ENCODE measurements at places on chromosomes 2 and 18.

DNA sequence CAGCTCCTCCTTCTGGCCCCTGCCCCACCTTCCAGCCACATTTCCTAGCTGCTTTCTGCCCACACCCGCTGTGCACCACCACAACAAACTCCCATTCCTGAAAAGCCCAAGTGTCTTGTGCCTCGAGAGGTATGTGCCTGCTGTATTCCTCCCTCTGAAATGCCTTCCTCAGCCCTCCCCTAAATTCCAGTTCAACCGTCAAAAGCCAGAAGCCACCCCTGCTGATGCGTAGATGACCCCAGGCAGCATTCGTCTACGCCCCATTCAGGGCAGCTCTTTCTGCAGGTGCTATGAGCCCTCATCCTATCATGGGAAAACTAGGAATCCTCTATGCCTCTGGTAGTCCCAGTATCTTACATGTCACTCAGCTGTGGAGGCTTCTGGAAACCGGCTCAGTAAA is 71.7 kb downstream of the DNMT3A start:
- no peak for DNase-seq

DNA sequence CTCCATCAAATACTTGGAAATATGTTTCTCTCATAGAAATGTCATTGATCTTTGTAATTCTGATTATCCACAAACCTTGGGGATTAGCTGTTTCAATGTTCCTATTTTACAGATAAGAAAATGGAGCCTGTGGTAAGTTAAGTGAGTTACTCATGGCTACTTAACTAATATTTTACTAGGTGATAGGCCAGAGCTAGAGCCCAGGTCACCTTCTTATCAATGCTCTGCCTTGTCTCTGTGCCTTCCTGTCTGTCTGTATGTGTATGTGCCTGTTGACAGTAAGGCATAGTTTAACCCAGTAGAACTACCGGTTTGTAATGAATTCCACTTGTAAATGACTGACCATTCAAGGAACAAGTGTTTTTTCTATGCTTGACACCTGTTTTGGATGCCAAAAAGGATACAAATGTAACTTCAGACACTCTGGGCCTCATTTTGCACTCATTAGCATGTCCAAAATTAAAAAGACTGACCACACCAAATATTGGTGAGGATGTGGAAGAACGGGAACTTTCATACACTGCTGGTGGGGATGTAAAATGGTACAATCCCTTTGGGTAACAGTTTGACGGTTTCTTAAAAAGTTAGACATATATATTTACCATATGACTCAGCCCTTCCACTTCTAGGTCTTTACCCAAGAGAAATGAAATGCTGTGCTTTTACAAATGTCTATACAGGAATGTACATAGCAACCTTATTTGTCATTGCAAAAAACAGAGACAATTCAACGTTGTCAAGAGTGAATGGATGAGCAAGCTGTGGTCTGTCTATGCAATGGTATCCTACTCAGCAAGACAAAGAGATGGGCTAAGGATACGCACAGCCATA is 19.6 kb upstream of the IL1A start:
- no peak for DNase-seq

GRCh38 chr2:141767051-141767450 is 363.8 kb downstream of the LRP1B start:
- no peak for DNase-seq

- DNase-seq, result no peak
These were observed 390.4 kb downstream of the SOX11 start for GRCh38 chr2:6082625-6083018.

DNA sequence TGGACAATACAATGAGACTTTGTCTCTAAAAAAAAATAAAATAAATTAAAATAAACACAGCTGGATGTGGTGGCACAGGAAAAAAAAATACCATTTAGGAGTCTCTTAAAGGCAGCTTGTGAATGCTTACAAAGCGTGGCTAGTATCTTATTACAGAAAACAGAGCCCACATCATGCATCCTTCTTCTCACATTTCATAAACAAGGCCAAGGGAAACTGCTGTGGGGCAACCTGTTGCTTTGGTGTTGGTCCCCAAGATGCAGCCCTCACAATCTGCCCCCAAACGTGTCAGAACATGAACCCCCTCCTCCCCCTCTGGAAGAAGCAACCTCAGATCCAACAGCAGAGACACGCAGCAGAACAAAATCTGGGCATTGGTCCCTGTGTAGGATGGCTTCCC is 2.6 kb downstream of the SLC14A1 start:
- no peak for DNase-seq

GRCh38 chr2:239730897-239731296 is 294.2 kb downstream of the NDUFA10 start:
- DNase-seq, result no peak

GRCh38 chr2:224041554-224041953 is 2.5 kb upstream of the SERPINE2 start:
- no peak for DNase-seq

GRCh38 chr2:221337957-221338685 is 234.0 kb downstream of the EPHA4 start:
- DNase-seq, result no peak

- DNase-seq, result no peak
These were observed 20.8 kb downstream of the EIF2AK3 start for GRCh38 chr2:88606371-88607030.

DNA sequence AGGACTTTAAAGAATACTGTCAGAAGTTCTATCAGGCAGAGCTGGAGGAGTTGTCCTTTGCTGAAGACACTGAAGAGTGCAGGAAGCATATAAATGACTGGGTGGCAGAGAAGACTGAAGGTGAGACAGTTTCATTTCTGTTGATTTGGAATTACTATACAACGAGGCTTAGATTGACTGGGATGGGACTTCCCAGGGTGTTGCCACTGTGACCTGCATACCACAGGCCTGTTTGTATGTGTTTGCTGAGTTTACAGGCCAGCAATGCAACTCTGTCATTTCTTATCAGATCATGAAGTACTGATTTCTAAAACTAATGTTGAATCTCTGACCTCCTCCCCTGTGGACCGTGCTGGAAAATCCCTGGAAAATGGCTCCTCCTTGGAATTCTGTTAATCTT is 11.8 kb downstream of the SERPINB8 start:
- DNase-seq, result no peak

GRCh38 chr2:112020561-112020960 is 34.5 kb upstream of the TMEM87B start:
- DNase-seq, result no peak

DNA sequence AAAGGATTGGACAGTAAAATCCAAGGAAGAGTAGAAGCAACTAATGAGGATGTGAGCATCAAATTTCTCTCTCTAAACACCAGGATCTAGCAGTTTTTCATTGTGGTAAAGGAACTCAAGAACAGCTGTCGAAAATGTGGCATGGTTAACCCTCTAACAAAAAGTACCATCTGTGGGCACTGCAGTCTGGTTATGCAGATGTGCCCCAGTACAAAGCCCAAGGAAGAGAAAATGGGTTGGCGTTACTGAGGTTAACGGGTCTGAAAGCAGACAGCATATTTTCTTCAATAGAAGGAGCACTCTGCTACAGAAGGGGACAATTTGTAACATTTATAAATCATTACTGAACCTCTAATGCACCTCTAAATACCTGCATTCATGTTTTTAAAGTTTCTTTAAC is 253.0 kb upstream of the HNRNPA3 start:
- no peak for DNase-seq

DNA sequence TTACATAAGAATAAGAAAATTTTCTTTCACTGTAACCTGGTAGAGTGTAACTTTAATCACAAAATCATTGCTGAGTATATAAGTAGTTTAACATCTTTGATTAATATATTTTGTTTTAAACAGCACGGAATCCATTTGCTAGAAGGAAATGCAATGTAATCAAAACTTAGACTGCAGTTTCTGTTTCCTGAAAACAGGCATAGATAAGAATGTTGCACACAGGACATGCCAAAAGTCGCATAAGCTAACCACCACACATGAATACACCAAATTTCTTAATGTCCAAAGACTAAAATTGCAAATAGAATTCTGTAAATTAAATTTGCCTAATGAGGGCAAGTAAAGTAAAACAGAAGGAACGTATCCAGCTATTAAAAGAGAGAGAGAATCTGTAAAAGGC is 51.0 kb upstream of the SERPINB2 start:
- DNase-seq, result no peak

DNA sequence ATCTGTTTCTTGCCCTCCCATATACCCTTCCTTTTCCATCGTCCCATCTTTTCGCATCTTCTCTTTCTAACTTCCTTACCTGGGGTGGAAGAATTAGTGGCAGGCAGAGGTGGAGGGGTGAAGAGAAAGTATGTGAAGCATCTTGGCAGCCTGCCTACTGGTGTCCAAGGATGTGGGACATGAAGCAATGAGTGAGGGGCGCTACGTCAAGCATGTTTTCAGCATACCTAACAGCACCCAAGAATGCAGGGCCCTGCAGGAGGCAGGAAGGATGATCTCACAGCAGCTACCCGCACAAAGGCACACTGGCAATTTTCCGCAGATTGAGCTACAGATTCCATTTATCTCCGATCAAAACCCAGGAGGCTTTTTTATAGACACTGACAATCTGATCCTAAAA is 42.2 kb downstream of the METTL4 start:
- no peak for DNase-seq

DNA sequence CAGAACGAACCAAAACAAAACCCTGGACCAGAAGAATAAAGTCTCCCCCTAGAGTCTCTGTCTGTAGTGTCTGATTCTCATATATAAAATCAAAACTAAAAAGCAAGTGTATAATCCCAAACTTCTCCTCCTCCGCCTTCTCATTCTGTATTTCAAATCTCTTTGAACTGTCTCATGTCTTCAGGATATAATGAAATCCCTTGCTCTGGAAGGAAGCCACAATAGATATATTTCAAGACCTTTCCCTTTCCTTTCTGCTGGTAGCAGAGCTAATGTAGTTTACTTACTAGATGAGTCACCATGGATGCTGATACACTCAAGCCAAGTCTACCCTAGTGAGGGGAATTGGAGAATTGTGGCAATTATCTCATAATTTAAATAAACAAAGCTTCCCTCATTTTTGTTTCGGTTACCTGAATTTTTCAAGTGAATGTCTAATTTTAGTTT is 33.5 kb upstream of the CCDC93 start:
- no peak for DNase-seq

DNA sequence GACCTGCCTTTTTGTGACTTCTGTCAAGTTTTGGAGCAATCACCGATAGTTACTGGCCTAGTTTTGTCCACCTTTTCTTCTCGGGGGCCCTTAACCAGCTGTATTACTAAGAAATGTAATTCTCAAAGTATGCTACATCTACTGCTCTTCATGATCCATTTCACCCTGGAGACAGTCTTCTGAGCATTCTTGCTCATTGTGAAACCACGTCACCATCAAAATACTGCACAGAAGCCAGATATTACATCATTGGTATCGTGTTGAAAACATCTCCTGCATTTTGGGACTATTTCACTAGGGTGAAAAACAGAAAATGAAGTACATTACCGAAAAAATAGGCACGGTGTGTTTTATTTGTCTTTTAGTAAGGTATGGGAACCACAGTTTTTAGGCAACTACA is 11.7 kb downstream of the LYPD6B start:
- DNase-seq, result no peak

- DNase-seq, result no peak
These were observed 638.0 kb downstream of the CNTNAP5 start for GRCh38 chr2:124662946-124663644.

DNA sequence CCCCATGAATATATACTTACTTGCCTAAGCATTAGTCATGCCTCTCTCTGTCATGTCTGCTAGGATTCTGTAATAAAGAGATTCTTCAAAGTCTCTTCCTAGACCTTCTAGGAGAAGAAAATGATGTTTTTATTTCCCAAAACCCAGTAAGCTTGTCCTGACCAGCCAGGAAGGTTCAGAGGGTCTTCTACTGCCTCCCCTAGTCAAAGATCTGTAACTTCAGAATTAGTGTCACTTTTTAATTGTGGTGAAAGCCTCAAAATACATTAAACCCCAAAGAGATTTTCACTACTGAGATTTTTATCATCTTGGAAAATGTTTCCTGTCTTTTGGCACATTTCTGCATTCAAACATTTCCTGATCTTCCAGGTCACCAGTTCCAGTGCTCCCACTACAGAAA is 232.9 kb upstream of the STK17B start:
- no peak for DNase-seq

- DNase-seq, result no peak
These were observed 15.8 kb downstream of the SLC8A1 start for GRCh38 chr2:40436093-40436475.

DNA sequence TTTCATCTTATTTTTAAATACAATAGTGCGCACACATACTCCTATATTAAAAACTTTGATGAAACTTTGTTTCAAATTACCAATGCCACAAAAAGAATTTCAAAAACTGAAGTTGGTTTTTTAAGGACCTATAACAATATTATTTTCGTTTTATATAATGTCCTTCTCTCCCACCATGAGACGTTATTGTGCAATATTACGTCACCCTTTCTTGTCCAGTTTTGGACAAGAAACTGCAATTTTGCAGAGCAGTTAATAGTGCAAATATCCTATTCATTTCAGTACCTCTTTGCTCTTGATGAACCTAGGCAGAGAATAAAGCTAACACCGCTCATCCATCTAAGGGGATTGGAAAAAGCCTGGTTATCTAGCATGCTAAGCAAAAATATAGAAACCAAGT is 9.7 kb upstream of the ZNF516 start:
- DNase-seq, result no peak

GRCh38 chr2:173680574-173680973 is 284.6 kb downstream of the SP3 start:
- DNase-seq, result no peak

- DNase-seq, result no peak
These were observed 171.2 kb downstream of the FBXO15 start for GRCh38 chr18:73976433-73976832.

DNA sequence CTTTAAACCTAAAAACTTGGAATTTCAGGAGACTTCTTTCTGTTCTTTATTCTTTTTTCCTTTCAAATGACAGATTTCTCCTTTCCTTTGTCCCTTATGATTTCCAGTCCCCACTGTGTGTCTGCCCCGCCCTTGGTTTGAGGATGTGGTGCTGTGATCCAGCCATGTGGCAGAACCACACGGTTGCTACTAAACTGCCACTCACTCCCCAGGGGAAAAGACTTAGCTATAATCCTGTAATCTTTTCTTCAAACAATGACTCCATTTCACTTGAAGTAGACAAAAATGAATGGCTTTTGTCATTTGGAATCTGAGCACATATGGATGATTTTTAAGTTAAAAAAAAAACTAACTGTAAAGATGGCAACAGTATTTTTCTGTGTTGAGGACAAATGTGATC is 76.2 kb upstream of the STAM2 start:
- no peak for DNase-seq

- DNase-seq, result no peak
These were observed 192.8 kb upstream of the PXDN start for GRCh38 chr2:1937066-1937465.

GRCh38 chr2:169965495-169965894 is 138.2 kb downstream of the UBR3 start:
- DNase-seq, result no peak

DNA sequence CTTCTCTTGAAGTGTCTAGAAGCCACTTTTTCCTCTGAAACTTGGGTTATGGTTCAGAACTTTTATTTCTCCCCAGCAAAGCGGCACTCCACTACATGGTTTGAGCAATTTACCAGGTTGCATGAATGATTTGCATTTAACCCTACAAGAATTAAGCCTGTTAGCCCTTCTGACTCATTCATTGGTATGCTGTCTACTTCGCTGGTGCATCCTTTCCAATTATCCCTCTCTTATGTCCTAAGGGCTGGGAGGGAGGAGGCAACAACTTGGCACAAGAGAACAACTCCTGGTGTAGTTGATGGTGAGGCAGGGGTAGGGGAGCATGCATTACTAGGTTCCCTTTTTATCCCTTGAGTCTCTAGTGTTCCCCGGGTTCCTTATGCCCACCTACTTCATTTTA is 293.4 kb upstream of the MEX3C start:
- DNase-seq, result no peak

GRCh38 chr2:74763962-74764428 is 69.9 kb upstream of the HK2 start:
- no peak for DNase-seq

GRCh38 chr2:196113061-196113974 is 44.7 kb upstream of the DNAH7 start:
- no peak for DNase-seq

Data from NCI-H1417 treated with DMSO at 0.1 percent for 48 hours (cell line).